Fibroblast of skin of right quadriceps (primary cell): ENCODE measurements at places on chromosomes 2 and 18.

DNA sequence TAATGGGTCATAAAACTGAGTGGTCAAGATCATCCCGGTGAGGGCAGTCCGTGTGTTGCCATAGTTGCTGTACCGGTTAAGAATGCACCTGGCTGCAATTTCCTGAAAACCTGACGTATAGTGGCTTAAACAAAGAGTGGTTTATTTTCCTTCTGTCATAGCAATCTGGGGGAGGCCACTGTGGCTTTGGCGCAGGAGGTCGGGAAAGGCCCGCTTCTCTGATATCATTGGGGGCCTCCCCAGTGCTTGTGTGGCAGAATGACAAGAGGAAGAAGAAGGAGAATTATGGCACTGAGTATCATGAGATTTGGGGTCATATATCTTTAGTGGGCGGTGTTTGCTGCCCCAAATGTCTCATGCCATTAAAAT, 4.4 kb downstream of the C2orf92 start:
- DNase-seq = no peak

GRCh38 chr2:24920809-24921441, 888 bp upstream of the ADCY3 start:
- no peak for DNase-seq

DNA sequence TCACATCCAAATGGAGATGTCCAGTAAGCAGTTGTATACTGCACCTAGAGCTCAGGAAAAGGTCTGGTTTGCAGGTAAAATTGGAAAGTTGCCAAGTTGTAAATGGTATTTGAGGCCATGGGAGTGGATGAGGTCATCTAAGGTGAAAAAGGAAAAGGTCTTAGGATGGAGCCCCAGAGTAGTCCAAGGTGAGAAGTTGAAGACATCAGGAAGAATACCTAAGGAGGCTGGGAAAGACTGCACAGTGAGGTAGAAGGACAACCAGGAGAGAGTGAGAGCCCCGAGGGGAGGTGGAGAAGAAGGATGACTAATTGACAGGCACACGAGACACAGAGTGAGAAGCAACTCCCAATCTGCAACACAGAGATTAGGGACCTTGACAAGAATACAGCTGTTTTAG, 10.7 kb downstream of the DPP4 start:
- DNase-seq = no peak

DNA sequence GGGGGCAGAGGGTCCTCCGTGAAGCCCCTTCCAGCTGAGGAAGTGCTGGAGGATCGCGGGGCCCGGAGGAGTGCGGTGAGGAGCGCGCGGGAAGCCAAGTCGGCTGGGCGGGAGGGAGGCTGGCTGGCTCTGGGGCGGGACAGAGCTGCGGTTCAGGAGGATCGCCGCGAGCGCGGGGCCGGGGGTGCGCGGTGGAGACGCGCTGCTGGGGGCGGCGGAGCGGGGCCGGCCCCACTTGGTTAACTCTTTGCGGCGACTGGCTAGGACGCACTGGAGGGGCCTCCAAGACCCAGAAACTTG, 464 bp downstream of the CYBRD1 start:
- DNase-seq = peak; percentile 39

GRCh38 chr2:174586418-174587295, 10.9 kb downstream of the WIPF1 start:
- DNase-seq = peak; percentile 31

GRCh38 chr2:12201369-12201768, 454.9 kb downstream of the LPIN1 start:
- DNase-seq = no peak

DNA sequence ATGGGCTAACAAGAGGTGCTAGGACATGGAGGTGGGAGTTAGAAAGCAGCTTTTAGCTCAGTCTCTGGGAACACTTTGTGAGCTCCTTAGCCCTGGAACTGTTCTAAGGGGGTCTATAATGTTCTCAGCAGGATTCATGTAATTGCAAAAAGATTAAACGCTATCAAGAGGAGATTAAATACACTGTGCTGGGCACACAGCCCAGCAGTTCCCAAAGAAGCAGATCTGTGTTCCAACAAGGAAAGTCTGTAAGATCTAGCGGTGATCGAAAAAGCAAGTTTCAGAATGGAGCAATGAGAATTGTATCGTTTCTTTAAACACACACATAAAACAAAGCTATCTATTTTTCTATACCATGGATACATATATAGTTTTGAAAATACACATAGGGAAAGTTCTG, 2.4 kb upstream of the ARID5A start:
- DNase-seq = no peak

DNA sequence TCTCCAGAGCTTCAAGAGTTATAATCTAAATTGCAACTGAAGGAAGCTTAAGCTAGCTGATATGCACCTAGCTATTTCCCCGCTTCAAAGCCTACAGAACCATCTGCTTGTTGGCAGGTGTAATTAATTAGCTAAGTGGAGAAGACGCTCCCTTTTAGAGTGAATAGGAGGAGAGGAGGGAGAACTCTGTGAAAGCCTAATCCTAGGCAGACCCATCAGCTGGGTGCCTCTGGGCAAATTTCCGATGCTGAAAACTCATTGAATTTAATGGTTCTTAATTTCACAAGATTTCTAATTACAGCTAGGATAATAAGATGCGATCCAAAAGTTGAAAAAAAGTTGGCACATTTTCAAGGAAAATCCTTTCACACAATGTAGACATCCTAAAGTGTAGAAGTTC, 735.9 kb downstream of the ERBB4 start:
- DNase-seq = no peak

DNA sequence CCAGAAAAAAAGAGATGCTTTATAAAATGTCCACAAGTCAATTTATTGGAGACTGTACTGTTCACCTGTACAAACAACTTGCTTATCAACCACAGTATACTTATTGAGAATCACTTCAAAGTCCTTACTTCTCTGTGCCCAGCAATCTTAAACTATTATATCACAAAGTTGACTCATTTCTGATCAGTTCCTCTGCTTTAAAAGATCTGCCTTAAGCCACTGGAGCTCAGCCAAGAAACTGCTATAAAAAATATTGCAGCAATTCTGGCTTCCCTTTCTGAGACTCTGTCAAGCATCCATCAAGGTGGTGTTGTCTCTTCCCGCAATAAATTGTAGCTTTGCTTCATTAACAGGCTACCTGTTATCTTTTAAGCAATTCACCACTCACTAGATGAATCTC, 375.2 kb upstream of the SPHKAP start:
- DNase-seq = peak; percentile 37

GRCh38 chr2:175824243-175824642, 177.8 kb downstream of the LNPK start:
- DNase-seq = no peak

DNA sequence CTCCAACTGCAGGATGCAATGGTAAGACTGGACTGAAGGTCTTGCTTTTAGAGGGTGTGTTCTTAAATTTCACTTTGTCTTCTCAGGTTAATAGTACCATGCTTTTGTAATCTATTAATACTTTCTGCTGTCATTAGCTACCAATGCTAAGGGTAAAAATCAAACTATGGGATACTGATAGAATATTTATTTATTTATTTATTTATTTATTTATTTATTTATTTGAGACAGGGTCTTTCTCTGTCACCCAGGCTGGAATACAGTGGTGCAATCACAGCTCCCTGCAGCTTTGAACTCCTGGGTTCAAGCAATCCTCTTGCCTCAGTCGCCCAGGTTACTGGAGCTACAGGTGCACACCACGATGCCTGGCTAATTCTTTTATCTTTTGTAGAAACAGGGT, 152.1 kb downstream of the SPP2 start:
- no peak for DNase-seq

GRCh38 chr2:213119061-213119809, 32.2 kb downstream of the IKZF2 start:
- DNase-seq = peak; percentile 26

- no peak for DNase-seq
These were observed 30.3 kb downstream of the TNS1 start for GRCh38 chr2:217972490-217972889.

- DNase-seq = peak; percentile 46
These were observed 34.8 kb upstream of the CCDC102B start for GRCh38 chr18:68763083-68763482.

DNA sequence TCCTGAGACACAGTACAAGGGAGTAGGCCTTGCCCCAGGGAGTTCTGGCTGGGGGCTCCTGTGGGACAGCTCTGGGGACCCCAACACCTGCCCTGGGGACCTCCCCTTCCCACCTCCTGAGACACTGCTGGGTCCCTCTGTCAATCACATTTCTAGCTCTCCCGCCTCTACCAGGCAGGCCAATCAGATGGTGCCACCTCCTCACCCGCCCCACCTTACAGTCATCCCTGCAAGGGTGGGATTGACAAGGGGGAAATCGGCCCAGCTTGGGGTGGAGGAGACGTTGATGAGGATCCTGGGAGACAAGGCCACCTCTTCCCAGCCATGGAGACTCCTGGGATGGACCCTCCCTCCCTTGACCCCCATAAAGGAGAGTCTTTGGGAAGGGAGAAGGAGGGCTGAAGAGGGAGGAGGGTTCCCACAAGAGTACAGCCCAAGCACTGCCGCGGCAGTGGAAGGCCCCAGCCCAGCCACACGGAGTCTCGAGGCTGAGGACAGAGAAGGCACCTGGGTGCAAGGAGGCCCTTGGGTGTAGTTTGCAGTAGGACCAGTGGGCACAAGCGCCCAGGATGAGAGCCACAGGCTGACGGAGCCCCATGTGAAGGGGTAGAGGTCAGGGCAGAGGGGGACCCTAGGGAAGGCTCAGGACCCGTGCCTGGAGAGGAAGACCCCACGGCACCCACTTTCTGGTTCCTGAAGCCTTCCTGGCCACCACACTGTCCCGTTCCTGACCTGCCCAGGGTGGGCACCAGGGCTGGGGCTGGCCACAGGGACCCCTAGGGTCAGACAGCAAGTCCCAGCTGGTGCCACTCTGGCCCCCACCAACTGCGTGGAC, 109.9 kb upstream of the OTOS start:
- no peak for DNase-seq

- no peak for DNase-seq
These were observed 361.2 kb downstream of the RND3 start for GRCh38 chr2:150126143-150126740.

DNA sequence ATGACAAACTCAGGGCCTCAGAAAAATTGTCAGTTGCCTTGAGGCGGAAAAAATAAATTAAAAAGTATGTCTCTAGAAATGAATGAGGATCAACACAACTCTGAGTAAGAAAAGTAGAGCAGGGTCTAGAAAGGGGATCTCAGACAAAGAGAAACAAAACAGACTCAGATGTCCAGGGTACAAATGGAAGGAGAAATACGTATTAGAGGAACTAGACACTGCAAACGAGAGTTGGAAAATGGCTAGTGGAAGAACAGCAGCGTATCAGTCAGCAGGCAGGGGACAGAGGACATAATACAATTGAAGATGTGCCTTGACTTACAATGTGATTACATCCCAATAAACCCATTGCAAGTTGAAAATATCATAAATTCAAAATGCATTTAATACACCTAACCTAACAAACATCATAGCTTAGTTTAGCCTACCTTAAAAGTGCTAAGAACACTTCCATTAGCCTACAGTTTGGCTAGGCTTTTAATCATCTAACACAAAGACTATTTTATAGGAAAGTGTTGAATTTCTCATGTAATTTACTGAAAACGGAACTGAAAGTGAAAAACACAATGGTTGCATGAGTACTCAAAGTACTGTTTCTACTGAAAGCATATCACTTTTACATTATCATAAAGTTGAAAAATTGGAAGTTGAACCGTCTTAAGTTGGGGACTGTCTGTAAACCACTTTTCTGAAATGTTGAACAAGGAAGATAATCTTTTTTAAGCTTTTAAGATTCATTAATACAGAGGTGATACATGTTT, 182.8 kb downstream of the NBAS start:
- DNase-seq = no peak

- no peak for DNase-seq
These were observed 1.6 kb upstream of the LRRFIP1 start for GRCh38 chr2:237625777-237626176.

DNA sequence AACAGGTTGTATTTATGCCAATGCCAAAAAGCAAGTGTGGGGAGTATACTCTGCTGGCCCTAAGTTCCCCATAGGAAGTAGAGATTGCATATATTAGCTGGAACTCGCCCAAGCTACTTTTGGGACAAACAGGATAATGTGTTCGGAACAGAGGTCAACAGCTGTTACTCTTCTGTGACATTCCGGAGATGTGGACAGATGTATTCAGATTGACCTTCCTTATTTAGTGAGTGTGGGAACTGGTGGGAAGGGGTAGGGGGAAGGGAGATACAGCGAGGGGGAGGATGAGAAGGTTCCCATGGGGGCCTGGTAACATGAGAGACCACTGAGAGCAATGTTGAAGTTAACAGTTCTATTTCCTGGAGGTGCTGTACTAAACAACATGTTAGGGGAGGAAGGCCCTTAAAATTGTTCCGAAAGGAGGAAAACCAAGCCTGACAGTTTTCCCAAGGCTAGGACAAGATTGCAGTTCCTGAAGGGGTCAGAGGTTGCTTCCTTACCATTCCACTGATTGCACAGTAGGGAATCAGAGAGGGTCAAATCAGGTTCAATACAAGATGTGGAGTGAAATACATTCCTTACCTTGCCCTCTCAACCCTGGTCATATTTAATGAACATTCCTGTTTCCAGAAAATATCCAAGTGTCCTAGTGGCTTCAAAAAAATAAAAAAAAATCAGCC, 14.3 kb upstream of the CD28 start:
- DNase-seq = no peak

GRCh38 chr2:19026261-19026660, 332.2 kb downstream of the OSR1 start:
- DNase-seq = no peak

DNA sequence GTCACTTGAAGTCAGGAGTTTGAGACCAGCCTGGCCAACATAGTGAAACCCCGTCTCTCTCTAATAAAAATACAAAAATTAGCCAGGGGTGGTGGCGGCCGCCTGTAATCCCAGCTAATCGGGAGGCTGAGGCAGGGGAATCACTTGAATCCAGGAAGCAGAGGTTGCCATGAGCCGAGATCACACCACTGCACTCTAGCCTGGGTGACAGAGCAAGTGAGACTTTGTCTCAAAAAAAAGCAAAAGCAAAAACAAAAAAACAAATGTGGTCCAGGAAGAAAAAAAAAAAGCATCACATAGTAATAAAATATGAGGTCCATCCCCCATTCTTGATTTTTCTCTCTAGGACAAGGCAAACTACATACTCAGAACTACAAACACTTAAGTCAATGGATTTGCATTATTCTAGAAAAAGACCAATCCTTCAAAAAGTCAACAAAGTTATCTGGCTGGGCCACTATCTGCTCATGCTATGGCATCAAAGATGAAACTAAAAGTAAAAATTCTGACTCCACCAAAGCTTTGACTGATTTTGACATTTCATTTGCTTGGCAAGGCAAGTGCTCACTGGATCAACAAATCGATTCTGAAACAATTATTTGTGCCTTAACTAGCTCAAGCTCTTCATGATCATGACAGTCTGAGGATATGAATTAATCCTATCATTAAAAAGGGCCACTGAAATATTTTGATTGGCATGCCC, 28.4 kb downstream of the MEX3C start:
- no peak for DNase-seq
